ENCODE measurements at places on chromosomes 3 and 15. TPM values are rescaled to one million over a fixed set of nuclear protein-coding genes. Genes with fewer than 3 reads are reported as not detected.

The CAPN3 gene
- total RNA-seq = 23.8 TPM

DNA sequence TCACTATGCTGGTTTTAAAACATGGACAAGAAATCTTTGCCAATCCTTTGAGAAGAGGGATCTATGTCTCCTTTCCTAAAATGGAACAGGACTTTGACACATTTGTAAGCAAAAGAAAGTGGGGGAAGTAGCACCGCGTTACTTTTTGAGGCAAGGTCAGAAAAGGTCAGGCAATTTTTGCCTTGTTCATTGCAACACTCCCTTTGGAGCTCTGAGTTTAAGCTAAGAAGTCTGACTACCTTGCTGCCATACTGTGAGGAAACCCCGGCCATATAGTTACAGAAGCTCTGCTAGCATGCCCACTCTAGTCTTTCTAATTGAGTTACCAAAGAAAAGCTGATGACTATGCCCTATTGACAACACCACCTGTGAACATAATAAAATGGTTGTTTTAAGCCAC is 1.4 kb downstream of the FAM227B start:
- no peak overlapping the region for H3K27ac ChIP-seq
- no peak overlapping the region for H3K4me3 ChIP-seq
- peaks cover 26% of the 10 kb centered on the region for H3K36me3 ChIP-seq
- no peaks in the 10 kb centered on the region for H3K27me3 ChIP-seq
- no peak for DNase-seq
- H3K4me1 ChIP-seq = peaks cover 31% of the 10 kb centered on the region

- no peaks in the 10 kb centered on the region for H3K27me3 ChIP-seq
- peak overlapping the region; percentile 63 for H3K27ac ChIP-seq
- DNase-seq = no peak
- peaks cover 27% of the 10 kb centered on the region for H3K4me1 ChIP-seq
- H3K4me3 ChIP-seq = peak overlapping the region; percentile 59
Measured at GRCh38 chr15:99495430-99496301, 70.1 kb upstream of the MEF2A start.

The PDIA5 gene
- 10.7 TPM for total RNA-seq

GRCh38 chr3:45371621-45372020 is 16.8 kb upstream of the LARS2 start:
- no peak overlapping the region for H3K27ac ChIP-seq
- H3K4me1 ChIP-seq = no peaks in the 10 kb centered on the region
- peaks cover 6% of the 10 kb centered on the region for H3K27me3 ChIP-seq
- DNase-seq = no peak

DNA sequence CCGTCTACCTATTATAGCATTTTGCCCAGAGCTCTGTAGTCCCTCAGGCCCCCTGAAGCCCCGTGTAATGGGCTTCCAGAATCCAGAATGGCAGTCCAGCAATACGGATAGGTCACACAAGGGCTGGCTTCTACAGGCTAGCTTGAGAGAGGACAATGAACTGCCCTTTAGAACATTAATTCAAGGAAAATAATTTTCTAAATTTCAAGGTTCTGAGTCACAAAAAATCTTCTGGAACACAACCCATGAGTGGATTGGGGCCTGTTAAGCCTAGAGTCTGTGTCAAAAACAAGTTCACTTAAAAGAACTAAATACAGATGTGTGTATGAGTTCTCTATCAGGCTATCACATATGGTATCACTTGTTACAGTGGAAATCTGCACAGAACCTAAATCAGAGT is 28.8 kb downstream of the DCP1A start:
- H3K27me3 ChIP-seq = no peaks in the 10 kb centered on the region
- peaks cover 3% of the 10 kb centered on the region for H3K4me1 ChIP-seq
- DNase-seq = no peak

All from activated B cell treated with CpG ODN at 0.5 μM for 24 hours (primary cell).